Hematopoietic multipotent progenitor cell treated with erythropoietin and hydrocortisone succinate and interleukin-3 and kit ligand, for 15 days (in vitro differentiated cells): ENCODE measurements at places on chromosomes 1 and 21.

DNA sequence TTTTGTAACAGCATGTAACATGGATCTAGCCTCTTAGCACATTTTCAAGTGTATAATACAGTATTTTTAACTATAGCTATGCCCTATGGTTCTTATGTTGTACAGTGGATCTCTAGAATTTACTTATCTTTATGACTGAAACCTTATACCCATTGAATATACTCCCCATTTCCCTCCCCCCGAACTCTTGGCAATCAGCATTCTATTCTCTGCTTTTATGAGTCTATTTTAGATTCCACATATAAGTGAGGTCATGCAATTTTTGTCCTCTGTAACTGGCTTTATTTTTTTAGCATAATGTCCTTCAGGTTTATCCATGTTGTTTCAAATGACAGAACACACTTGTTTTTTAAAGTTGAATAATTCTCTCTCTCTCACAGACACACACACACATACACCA lies 3.1 kb upstream of the GBP6 start:
- no peak for DNase-seq

DNA sequence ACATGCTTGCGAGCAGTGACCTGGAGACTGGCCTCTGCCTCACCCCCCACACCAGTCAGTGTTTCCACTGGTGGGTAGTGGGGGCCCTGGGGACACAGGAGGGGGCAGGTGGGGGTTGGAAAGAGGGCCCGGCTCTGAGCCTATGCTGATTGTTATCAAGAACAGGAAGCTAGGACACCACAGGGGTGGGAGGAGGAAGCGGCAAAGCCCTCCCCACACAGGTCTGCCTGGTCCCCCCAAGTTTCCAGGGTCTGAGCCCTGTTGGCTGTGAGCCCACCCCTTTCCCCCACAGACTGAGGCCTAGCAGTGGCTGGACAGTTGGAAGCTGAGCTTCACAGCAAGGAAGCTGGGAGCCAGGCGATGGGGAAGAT lies 1.6 kb upstream of the PTPN7 start:
- DNase-seq: no peak

DNA sequence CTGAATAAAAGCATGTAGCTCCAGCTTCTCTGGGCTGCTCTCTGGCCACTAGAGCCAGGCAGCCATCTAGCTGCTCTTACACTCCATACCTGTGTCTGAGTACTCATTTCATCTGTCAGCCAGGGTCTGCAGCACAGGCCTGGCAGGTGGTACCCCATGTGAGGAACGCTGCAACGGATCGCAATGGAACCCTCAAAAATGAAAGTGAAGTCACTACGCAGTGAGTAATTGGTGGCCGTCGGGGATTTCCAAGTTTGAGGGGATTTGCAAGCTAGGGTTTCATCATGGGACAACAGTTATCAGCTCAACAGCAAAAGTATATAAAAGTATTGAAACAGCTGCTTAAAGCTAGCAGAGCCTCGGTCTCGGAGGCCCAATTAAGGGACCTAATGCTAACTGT lies 186.7 kb downstream of the HFM1 start:
- no peak for DNase-seq

- DNase-seq: no peak
These were observed 18.9 kb downstream of the CACHD1 start for GRCh38 chr1:64488862-64489261.

- DNase-seq: no peak
These were observed 862.6 kb downstream of the USP25 start for GRCh38 chr21:16592381-16592780.

GRCh38 chr1:234188454-234188792 lies 184.8 kb upstream of the COA6 start:
- DNase-seq: no peak
